ENCODE measurements at places on chromosomes 6 and 20.

GRCh38 chr6:25202504-25202903 lies 76.7 kb upstream of the CARMIL1 start:
- DNase-seq = peak; percentile 72

DNA sequence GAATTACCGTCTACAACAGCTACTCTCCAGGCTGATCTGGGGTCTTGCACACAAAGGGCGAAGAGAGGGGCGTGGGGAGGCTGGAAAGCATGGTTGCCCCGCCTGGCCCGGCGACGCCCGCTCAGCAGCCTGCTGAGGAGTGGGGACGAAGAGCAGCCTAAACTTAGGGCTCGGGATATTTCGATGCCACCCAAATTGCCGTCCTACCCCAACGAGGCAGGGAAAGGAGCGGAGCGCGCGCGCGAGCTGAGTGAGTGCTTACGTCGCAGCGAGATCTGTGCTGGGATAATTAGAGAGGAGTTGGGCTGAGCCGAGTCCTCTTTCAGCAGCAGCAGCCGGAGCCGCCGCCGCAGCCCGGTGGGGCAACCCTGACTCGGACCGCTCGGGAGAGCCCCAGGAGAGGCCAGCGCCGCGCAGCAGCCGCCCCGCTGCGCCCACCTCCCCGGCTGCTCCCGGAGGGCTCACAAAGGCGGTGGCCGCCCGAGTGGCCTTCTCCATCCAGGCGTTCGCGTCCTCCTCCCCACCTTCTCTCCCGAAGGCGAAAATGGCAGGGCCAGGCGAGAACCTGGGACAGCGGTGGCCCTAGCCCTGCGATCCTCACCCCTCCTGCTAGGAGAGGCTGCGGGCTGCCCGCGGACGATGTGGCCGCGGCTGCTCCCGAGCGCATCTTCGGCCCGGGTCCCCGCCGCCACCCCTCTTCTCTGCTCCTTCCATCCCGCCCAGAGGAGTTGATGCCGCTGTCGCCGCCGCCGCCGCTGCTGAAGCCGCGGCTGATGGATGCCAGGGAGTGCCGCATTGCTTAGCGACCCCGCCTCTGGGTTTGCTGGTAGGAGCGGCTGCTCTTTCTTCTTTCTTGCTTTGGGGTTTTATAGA lies at the start of gene CLVS2:
Gene CLVS2, plus strand, starts transcription at position 315 of the 873 bp plus-strand sequence. CDS start 1,543 bp downstream, outside the sequence.
- DNase-seq = peak; percentile 0

DNA sequence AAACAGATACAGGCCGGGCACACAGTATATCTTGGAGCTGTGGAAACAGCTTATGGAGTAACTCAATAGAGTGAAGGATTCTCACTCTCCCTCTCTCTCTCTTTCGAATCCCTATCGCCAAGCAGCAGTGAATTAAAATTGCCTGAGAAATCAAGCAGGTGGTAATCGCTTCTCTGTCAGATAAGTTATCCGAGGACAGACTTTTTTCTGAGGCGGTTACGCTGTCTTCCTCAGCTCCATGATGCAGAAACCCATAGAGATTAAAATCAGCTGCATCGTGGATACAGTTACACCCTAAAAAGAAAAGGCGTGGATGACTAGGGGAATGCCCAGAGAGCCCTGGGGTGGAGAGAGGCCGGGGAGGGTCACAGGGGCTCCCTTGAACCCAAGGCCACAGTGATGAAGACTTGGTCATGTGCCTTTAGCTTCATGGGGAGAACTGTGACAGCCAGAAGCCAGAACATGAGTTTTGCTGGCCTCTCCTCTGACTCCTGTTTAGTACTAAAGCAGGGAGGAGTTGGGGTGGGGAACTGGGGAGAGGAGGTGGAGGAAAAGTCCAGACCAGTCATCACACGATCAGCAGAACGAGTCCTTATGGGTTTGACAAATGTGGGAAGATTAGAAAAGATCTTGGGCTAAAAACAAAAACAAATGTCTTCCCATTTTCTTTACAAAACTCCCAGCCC lies 138.8 kb upstream of the JARID2 start:
- DNase-seq = no peak

DNA sequence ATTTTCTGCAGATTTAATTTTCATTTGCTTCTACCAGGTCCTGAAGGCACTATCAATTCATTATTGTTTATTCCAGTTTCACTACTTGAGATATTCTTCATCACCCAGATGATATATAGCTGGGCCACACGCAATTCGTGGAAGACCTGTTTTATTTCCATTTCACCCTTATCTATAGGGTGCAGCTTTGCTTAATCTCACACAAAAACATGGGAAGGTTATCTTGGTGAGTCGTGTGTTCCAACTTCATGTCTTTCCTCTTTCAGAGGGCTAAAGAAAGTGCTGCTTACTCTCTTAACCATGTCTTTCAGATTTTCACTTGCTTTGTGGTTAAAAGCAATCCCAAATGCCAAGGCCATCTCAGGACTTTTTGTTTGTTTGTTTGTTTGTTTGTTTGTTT lies 194.0 kb downstream of the SOD2 start:
- no peak for DNase-seq

DNA sequence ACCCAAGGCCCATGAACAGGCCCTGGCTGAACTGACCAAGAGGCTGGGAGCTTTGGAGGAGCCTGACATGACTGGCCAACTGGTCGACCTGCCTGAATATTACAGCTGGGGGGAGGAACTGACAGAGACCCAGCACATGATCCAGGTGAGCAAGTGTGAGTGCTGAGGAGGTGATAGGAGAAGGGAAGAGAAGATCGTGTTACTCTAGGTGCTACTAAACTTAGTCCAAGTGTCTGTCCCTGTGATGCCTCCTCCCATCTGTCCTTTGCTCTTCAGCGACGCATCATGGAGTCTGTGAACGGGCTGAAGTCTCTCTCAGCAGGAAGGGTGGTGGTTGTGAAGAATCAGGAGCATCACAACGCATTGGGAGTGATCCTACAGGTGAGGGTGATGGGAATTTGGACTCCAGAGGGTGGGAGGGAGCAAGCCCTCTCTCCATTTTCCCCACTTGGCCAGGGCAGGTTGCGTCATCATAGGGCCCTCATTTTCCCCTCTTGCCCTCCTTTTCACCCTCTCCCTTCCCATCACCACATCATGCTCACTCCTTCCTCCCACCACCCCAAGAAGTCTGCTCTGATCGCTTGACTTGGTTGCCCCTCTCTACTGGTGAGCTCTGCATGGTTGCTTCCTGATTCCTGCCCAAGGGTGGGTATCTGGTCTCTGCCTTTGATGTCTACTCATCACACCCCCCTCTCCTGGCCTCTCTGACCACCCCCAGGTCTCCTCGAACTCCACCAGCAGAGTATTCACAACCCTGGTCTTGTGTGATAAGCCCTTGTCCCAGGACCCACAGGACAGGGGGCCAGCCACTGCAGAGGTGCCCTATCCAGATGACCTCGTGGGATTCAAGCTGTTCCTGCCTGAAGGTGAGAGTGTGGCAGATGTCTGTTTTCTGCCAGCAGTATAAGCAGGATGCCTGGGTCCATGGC lies 4.7 kb downstream of the DXO start:
- DNase-seq = no peak
